CD8-positive, alpha-beta memory T cell (primary cell): ENCODE measurements at places on chromosomes 7 and 10.

DNA sequence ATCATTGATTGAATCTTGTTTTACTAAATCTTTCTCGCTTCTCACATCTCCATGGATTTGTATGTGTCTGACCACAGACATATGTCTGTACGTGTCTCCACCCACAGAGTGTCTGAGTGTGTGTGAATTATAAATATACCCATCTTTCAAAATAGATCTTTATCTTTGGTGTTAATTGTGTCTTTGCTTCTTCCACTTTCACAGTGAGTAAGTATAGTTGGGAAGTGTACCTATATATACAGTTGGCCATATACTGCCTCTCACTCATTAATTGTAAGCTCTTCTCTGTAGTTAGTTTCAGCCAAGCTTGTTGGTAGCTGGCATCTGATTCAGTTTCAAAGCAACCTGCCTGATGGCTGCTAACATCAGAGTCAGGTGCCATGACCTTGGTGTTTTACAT is 18.4 kb downstream of the EEPD1 start:
- no peak for DNase-seq

- no peak for DNase-seq
Measured at GRCh38 chr10:65196111-65196510, 1674.9 kb downstream of the REEP3 start.

GRCh38 chr7:34123316-34123715 is 218.0 kb downstream of the BMPER start:
- no peak for DNase-seq

DNA sequence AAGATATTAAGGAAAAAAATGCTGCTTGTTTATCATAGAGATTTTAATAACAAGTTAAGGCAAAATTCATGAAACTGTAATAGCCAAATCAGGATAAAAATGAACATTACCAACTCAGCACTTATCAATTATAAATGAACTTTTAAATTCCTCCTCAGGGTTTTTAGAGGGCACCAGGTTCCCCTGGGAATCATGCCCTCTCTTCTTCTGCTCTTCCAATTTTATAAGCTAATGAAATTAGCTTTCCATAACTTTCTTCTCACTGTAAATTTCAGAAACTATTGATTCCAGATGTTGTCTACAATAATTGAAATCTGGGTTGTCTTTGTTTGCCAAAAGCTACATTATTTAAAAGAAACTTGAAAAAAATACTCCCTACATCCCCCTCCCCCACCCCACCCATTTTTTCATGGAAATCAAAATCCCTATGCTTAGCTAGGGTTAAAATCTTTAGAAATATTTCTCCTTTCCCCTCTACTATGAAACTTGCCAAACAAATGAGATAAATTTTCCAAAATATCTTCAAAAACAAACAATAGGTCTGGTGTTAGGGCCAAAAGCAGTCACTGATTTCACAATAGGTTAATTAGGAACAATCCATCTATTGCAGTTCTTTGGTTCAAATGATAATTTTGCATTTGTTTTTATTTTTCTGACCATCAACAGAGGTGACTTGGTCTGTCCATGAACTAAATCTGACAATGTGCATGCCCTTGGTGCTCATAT is 187.7 kb downstream of the DOCK4 start:
- no peak for DNase-seq

GRCh38 chr7:20310963-20311742 is 19.5 kb upstream of the ITGB8 start:
- no peak for DNase-seq

DNA sequence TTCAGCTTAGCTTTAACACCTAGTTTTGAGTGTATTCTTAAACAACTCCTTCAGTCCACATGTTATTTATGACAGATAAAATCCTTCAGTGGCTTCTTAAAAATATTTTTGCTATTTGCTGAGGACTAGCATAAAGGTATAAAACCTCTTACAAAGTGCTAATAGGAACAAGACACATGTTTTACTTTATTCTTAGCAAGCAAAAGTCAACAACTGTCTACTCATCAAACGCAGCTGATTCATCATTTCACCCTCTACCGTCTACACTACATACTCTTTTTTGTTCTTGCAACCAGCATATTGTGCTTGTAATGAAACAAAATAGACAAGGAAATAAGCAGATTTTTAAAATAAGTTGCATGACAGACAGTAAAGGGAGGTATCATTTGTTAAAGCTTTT is 319.7 kb downstream of the SNX13 start:
- no peak for DNase-seq

- DNase-seq: no peak
Measured at GRCh38 chr7:100221767-100222444, 2.2 kb downstream of the PVRIG start.

DNA sequence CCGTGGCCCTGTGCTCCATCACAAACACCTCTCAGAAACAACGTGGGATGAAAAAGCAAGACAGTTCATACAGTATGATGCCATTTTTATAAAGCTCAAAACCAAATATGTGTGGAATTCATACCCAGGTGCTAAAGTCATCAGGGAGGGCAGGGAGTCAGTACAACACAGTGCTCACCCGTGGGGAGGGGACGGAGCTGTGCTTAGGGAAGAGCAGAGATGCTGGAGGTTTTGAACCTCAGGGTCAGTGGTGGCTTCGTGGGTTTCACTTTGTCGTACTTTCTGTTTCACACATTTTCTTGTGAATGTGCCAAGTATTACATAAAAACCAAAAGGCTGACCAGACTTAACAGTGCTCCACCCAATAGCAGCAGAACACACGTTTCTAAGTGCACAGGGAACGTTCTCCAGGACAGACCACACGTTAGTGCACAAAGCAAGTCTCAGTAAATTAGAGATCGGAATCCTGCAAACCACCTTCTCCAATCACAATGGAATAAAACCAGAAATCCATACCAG is 21.2 kb downstream of the ZMIZ2 start:
- DNase-seq: no peak

DNA sequence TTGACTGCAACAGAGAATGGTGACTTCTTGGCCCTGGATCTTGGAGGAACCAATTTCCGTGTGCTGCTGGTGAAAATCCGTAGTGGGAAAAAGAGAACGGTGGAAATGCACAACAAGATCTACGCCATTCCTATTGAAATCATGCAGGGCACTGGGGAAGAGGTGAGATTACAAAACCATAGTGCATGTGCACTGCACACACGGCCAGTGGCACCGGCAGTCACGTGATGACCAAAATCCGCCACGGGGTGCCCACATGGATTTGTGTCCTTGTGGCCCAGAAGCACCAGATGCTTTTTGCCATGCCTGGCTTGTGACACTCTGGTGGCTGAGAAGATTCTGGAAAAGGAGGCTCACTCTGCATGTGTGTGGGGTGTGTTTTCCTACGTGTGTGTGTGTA is 32.4 kb downstream of the TACR2 start:
- DNase-seq: no peak

DNA sequence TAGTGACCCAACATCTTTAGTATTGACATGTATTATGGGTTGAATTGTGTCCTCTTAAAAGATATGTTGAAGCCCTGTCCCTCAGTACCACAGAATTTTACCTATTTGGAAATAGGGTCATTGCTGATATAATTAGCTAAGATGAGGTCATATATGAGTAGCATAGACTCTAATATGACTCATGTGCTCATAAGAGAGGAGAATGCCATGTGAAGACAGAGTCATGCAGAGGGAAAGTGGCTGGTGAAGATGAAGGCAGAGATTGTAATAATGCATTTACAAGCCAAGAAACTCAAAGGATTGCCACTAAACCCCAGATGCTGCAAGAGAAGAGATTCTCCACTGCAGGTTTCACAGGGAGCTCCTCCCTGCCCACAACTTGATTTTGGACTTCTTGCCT is 496.4 kb downstream of the KIF20B start:
- DNase-seq: no peak

- no peak for DNase-seq
Measured at GRCh38 chr7:32515890-32516550, 20.7 kb downstream of the AVL9 start.

DNA sequence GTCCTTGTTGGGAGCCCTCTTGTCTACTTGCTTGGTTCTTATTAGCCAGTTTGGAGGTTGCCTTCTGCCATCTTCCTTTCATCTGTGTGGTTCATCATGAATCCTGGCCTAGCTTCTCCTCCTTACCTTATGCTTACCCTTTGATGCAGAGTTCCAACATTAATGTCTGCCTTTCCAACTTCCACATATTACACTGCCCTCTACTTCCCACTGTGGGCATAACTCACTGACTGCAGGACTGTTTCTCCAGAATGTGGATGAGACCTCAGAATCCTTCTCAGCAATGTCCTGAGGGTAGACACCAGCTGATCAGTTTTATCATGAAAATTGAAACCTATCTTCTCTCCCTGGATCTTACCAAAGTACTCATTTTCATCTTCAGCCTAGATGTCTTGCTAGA is 491.0 kb downstream of the LRMDA start:
- no peak for DNase-seq

DNA sequence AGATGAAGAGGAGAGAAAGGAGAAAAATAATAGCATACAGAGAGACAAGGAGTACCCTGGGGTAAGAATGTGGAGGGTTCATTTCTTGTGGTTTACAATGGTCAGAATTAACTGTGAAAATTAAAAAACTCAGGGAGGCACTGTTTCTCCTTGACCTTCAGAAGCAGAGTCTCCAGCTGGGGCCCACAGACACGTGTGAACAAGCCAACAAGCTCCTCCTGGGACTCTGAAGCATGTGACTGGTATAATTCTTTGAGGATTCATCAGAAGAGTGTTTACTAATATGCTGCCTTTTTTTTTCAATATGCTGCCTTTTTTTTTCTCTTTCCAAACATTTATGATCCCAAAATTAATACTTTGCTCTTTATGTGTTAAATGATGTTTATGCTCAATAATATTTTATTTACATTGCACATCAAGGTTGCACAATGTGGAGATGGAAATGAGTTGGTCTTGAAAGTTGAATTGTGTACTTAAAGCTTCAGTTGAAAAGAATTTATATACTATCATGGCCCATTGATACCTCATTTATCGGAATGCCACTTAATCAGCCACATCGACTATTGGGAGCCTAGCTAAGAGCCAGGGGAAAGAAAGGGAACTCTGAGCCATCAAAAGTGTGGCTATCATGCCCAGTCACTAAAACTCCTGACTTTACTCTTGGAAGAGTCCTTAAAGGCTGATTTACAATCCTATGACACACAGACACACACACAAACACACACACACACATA is 134.7 kb upstream of the RHOBTB1 start:
- DNase-seq: no peak

- no peak for DNase-seq
Measured at GRCh38 chr7:3135626-3136025, 92.0 kb upstream of the CARD11 start.

GRCh38 chr7:16734148-16734726 is 19.3 kb upstream of the TSPAN13 start:
- no peak for DNase-seq

DNA sequence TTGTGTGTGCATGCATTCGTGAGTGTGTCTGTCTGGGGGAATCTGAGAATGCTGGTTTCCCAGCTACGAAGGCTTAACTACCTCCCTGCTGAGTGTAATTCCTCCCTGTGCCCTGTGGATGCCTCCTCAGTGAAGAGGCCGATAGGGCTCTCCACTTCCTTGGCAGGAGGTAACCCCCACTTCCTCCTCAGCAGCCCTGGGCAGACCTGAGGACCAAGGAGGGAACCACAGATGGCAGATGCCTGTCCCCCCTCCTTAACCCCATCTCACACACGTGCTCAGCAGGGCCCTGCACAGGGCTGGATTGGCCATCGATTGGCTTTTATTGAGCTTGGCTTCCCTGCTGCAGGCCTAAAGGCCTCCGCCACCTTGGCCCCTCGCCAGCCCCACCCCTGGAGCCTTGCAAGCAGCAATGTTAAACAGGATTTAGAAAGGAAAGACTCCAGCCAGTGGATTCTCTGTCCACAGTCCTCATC is 45.6 kb upstream of the LRRC4 start:
- no peak for DNase-seq

- DNase-seq: no peak
Measured at GRCh38 chr7:96266015-96266414, 55.9 kb downstream of the SLC25A13 start.

- DNase-seq: no peak
Measured at GRCh38 chr7:2307690-2308107, 6.5 kb downstream of the SNX8 start.

DNA sequence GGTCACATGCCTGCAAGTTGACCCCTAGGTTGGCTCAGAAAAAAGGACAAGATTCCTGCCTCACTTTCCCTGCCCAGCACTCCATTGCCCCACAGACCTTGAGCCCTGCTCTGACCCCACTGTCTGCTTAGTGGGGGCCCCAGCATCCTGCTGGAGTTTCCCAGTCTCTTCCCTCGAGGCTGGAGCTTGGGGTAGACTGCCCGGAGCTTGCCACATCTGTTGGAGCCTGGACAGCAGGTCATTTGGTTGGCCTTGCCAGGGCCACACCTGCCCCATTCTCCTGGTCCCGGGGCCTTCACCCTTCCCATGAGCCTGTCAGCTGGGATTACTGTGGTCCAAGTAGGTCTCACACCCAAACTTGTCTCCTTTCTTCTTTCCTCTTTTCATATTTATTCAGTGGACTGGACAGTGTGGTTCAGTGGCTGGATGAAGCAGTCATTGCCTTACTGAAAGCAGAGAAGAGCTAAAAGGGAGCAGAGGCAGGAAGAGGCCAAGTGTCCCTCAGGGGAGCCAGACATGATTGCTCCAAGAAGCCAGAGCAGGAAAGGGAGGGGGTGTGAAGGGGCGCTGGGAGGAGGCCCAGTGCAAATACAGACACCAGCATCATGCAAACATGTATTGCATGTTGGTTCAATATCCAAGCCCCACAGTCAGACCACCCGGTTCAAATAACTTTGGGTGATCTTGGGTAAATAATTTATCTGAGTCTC is 56.2 kb upstream of the CACUL1 start:
- no peak for DNase-seq

DNA sequence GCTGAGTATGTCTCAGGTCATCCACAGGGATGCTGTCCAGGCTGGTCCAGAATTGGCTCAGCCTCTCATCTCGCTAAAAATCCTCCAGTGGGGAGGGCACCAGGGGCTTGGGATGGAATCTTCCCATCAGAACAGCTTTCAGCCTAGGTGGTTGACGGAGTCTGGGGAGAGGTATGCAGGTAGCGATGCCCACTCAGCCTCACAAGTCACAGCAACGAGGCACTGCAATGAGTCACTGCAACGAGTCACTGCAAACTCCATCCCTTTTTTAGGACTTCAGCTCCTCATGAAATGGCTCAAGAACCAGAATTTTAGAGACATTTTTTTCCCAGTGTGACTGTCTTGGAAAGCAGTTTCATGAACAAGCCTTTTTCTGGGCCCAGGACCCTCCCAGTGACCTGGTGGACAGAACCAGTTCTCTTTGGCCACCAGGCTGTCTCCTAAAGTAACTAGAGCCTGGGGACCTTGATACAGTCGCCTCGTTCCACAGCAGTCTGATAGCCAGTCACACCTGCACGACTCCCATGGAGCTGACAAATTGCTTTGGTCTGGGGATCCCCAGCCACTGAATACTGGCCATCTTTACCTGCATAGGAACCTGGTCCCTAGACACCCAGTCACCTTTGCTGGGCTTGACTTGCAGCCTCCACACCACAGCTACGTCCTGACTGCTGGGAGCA is 41.3 kb upstream of the PPP2R2D start:
- DNase-seq: no peak

- no peak for DNase-seq
Measured at GRCh38 chr7:115153176-115153575, 231.3 kb downstream of the MDFIC start.
